ENCODE measurements at places on chromosomes 2 and 18.

DNA sequence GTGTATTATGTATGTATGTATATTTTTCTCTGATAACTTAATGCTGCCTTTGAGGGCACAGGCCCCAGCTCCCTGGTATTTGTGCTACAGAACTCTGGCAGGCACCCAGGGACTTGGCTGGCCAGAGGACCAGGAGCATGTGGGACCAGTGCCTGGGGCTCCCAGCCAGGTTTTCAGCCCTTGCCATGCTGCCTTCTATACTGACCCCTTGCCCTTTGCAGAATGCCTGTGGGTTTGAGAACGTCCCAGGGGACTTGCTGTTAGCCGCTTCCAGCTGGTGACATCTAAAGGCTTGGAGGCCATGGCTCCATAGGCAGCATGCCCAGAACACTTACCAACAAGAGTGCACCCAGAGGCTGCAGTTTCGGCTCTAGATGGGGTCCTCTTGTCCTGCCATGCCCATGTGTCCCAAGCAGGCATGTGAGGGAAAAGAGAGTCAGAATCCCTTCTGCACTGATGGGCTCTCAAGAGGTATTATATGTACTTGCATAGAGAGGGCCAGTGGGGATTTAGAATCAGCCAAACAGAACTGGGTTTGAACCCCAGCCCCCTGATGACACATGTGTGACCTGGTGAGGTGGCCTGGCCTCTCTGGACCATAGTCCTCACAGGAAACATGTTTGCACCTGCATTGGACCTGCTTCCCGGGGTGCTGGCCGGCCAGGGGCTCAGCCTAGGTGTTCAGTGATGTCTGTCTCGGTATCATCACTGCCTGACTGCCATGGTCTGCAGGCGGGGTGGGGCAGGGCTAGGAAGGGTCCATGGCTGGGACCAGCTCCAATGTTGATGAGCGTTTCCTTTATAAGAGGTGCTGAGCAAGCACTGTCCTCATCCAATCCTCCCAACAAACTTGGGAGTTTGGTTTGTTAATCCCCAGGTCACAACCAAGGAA, 119.2 kb upstream of the FHL2 start:
- no peak for DNase-seq

GRCh38 chr2:30055548-30055947, 91.3 kb upstream of the YPEL5 start:
- DNase-seq = no peak

- no peak for DNase-seq
Observed at GRCh38 chr18:56109757-56110156, 521.8 kb upstream of the TCF4 start.

DNA sequence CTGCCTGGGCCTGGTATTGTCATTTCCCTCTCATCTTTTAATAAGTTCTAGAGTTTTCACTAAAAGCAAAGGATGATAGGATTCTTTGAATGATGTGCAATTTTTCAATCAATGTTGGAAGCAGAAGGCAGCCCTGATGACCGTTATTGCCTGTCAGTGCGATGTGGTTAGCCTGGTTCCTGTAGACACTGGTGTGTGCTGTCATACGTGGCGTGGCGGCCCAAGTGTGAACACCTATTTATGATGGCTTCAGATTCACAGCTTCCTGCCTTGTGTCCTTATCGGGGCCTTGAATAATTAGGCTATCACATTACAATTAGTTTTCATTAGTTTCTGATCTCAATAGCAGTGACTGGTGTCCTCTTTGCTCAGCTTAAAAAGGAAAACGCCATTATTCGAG, 218.5 kb downstream of the TPGS2 start:
- no peak for DNase-seq

DNA sequence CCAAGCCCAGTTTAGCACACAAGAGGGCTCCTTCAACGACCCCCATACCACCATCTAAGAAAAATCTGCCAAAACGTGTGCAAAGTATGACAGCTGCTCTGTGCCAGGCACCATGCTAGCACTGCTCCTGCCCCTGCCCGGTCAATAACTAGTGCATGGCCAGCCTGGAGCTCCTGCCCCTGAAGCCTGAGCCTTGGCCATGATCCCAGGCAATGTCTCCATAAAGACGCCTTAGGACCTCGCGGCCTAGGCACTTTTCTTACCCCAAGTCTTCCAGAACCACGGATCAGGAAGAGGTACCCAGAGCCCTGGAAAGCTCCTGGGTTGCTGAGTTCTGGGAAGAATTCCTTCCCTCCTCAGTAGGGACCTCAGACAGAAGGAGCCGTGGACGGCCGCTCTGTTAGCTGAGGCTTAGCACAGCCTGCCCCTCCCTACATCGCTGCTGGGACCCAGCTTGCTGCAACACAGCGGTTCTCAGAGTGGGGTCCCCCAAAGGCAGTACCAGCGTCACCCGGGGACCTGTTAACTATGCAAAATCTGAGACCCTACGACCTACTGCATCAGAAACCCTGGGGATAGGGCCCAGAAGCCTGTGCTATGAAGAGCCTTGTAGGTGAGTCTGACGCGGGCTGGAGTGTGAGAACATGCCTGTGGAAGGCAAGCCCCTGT, 117.8 kb upstream of the TWIST2 start:
- no peak for DNase-seq

DNA sequence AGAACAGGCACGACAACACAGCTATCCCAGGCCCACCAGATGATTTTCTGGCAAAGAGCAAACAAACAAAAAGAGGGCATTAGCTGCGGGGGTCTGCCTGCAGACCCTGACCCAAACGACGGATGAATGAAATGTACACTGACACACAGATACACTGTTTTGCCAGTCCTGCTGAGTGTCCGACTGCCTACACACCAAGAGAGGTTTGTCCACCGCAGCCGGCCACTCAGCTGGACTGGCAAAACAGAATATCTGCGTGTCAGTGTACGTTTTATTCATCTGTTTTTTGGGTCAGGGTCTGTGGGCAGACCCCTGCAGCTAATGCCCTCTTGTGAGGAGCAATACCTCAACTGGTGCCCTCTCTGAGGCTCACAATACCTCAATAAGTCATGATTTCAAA, 10.7 kb upstream of the SH3RF3 start:
- no peak for DNase-seq

DNA sequence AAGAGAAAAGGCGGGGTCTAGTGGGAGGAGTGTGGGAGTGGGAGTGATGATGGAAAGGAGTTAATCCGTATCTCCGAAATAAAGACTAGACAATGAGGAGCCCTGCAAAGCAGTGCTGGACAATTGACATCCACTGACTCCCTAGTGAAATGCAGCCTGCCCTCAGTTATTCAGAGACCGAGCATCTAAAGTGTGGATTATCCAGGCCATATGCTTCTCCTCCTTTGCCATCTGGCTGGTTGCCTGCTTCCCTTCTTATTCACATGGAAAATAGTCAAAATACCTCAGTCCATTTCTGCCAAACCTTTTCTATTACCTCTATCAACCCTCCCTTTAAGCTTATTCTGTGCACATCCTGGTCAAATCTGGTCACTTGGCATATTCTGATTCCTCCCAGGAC, 288.8 kb upstream of the SIX3 start:
- DNase-seq = no peak

- no peak for DNase-seq
Observed at GRCh38 chr2:13919981-13920382, 712.5 kb upstream of the LRATD1 start.

GRCh38 chr2:46118656-46119371, 178.4 kb upstream of the EPAS1 start:
- DNase-seq = no peak

GRCh38 chr2:85915606-85916303, 27.0 kb upstream of the ST3GAL5 start:
- no peak for DNase-seq

GRCh38 chr2:148430101-148430500, 214.4 kb upstream of the EPC2 start:
- no peak for DNase-seq

DNA sequence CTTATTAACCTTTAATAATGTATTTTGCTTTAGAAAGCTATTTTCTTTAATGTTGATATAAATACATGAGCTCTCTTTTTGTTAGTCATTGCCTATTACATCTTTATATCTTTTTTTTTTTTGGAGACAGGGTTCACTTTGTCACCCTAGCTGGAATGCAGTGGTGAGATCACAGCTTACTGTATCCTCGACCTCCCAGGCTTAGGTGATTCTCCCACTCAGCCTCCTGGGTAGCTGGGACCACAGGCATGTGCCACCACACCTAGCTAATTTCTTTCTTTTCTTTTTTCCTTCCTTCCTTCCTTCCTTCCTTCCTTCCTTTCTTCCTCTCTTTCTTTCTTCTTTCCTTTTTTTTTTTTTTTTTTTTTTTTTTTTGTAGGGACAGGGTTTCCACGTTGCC, 15.4 kb downstream of the NAB1 start:
- DNase-seq = no peak

- no peak for DNase-seq
Observed at GRCh38 chr2:12733846-12734245, 17.1 kb downstream of the TRIB2 start.

DNA sequence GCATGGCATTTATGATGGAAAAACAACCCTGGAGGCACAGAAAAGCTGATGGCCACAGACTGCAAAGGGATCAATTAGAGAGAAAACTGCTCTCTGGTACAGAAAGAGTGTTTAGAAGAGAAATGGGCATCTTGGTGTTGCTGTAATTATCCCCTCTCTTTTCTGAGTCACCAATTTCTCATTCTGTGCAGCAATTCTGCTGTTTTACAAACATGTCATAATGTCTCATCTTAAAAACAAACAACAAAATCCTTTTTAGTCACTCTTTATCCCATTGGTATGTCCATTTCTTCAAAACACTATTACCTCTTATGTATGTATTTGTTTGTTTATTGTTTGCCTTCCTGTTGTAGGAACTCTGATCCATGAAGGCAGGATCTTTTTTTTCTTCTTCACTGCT, 73.9 kb upstream of the HK2 start:
- DNase-seq = no peak

DNA sequence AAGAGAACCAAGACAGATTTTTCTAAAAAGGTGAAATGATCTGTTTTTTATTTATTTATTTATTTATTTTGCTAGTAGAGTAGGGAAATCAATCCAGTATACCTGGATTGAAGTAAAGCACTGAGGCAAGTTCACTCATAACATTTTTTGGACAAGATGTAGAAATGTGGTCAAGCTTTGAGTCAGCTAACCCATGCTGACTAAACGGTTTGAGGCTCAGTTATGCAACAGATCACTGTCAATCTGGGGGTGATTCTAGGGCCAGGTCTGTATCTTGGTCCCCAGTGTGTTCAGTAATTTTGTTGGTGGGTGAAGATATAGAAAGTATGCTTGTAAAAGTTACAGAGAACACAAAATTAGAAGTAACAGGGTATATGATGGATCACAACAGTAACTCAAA, 60.2 kb downstream of the RMDN2 start:
- DNase-seq = no peak

DNA sequence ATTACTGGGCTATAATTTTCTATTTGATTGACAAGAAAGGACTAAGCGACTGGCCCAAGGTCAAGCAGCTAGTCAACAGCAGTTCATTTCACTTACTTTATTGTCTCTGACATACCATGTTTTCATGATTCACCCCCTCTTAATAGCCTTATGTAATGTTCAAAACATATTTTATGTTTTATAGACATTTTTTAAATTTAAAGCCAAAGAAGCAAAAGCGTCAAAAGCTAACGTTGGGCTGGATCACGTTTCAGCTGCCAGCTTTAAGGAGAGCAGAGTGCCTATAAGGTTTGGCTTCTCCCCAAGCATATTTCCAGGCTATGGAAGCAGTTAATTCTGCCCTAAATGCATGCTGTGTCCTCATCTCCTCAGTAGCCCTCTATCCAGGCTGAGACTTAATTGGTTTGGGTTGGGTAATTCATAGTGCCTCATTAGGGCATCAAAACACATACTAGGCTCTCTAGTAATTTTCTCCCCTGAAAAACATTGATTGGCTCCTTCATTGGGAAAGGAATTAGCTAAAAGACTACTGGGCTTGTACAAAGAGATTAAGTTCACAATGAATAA, 94.8 kb upstream of the CREB1 start:
- DNase-seq = no peak

DNA sequence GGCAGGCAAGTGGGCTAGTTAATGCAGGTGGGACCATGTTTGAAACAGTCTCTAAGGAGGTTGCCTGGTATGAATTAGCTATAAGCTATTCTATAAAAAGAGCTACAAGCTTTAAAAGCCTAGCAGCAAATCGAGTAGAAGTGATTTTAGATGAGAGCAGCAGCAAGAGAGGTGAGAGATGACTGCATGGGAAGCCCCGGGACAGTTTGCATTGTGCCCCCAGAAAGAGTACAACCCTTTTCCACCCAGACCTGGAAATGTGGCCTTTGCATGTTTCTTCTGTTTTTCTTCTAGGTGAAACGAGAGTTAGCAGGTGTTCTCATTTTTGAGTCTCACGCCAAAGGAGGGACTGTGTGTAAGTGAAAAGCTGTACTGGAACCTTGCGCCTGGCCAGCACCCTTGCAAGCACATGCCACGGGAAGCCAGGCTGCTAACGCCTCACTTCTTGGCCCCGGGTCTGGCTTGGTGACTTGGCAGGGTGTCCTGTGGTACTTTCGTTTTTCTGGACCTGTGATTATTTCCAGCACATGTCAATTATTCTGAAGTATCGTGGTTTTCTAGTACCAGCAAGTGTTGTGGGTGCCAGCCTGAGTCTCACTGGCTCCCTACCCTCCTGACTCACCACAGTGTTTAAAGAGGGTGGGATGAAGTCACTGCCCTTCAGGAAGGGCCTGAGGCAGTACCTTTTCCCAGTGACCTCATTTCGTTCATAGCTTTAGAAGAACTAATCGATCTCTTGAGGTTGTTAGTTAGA, 90.3 kb upstream of the MAP3K20 start:
- no peak for DNase-seq

GRCh38 chr2:105765415-105766299, 20.9 kb downstream of the NCK2 start:
- no peak for DNase-seq

DNA sequence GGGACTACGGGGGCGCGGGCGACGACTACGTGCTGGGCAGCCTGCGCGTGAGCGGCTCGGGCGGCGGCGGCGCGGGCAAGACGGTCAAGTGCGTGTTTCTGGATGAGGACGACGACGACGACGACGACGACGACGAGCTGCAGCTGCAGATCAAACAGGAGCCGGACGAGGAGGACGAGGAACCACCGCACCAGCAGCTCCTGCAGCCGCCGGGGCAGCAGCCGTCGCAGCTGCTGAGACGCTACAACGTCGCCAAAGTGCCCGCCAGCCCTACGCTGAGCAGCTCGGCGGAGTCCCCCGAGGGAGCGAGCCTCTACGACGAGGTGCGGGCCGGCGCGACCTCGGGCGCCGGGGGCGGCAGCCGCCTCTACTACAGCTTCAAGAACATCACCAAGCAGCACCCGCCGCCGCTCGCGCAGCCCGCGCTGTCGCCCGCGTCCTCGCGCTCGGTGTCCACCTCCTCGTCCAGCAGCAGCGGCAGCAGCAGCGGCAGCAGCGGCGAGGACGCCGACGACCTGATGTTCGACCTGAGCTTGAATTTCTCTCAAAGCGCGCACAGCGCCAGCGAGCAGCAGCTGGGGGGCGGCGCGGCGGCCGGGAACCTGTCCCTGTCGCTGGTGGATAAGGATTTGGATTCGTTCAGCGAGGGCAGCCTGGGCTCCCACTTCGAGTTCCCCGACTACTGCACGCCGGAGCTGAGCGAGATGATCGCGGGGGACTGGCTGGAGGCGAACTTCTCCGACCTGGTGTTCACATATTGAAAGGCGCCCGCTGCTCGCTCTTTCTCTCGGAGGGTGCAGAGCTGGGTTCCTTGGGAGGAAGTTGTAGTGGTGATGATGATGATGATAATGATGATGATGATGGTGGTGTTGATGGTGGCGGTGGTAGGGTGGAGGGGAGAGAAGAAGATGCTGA, 1.4 kb downstream of the SOX11 start:
- no peak for DNase-seq

Data from stimulated activated CD8-positive, alpha-beta memory T cell treated with anti-CD3 and anti-CD28 coated beads, Interleukin-7, amount 100 ng/mL, for 1 hour (primary cell).